NCI-H526 treated with DMSO at 0.1 percent for 48 hours (cell line): ENCODE measurements at places on chromosomes 13 and 19.

DNA sequence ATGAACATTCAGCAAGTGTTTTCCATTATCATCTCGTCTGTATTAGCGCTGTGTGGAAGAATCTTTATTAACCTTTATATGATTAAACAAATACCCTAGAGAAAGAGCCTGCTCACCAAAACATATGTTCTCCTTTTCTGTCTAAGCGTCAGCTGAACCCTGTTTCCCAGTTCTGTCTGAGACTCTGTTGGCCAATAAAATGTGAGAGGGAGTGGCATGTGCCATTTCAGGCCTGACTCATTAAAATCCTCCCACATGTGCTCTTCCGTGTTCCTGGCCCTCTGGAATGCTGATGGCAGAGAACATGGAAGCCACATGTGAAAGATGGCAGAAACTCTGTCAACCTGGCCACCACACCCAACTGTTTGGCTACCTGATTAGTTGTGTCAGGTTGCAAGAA lies 181.9 kb upstream of the EDNRB start:
- no peak for DNase-seq

DNA sequence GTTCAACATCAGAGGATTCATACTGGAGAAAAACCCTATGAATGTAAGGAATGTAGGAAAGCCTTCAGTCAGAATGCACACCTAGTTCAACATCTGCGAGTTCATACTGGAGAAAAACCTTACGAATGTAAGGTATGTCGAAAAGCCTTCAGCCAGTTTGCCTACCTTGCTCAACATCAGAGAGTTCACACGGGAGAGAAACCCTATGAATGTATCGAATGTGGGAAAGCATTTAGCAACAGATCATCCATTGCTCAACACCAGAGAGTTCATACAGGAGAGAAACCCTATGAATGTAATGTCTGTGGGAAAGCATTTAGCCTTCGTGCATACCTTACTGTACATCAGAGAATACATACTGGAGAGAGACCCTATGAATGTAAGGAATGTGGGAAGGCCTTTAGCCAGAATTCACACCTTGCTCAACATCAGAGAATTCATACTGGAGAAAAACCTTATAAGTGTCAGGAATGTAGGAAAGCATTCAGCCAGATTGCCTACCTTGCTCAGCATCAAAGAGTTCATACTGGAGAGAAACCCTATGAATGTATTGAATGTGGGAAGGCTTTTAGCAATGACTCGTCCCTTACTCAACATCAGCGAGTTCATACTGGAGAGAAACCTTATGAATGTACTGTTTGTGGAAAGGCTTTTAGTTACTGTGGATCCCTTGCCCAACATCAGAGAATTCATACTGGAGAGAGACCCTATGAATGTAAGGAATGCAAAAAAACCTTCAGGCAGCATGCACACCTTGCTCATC lies 15.4 kb downstream of the ZNF570 start:
- DNase-seq = no peak

DNA sequence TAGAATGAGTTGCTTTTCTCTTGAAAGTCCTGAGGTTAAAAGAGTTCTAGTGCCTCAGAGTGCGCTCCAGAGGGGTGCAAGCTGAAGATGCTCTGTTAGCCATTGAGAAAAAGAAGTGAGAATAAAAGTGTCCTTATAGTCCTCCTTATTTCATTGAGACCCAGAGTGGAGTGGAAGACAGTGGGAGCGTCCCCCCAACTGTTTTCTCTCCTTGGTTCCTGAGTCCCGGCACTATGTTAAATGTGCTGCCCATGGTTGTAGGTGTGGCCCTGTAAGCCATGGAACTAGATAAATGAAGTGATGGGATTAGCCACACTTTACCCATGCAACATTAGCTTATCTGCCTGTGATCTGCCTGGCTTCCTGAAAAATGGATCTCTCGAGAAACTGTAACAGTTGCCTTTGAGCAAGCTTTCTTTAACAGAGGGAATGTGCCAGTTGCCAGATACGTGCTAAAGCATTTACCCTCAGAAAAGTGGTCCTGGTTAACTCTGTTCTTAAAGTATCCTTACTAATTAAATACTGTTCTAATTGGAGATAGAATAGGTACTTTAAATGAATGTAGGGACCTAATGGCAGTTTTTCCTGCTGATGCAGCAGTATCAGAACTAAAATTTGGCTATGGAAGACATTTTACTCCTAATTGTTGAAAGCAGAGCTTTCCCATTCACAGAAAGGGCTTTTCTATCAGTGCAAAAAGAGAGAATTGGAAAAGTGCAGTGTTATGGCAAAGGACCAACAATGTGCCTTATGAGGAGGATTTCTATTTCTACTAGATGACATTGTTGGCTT lies 21.4 kb upstream of the PSG9 start:
- DNase-seq = no peak

GRCh38 chr19:510606-511100 lies 3.4 kb downstream of the TPGS1 start:
- DNase-seq = peak; percentile 33

DNA sequence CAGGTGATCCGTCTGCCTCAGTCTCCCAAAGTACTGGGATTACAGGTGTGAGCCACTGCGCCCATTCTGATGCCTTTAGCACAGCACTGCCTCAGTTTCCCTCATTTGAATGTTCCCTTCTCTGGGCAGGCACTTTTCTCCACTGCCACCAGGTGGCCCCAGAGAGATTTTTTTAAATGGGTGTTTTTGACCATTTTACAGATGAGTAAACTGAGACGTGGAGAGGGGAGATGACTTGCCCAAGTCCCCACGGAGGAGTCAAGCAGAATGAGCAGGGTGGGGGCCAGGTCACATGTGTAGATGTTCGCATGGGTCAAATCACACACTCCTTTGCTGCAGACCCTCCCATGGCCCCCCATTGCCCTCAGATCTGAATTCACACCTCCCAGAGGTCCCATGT lies 3.2 kb upstream of the PDE4C start:
- DNase-seq = no peak
